ENCODE measurements at places on chromosomes 6 and 20.
A peak's percentile ranks its signal among the peaks of the same experiment; 100 is the strongest.

- DNase-seq: no peak
Observed at GRCh38 chr6:135132776-135133175, 48.3 kb upstream of the MYB start.

GRCh38 chr6:163460307-163460782 lies 45.8 kb downstream of the QKI start:
- DNase-seq: no peak

DNA sequence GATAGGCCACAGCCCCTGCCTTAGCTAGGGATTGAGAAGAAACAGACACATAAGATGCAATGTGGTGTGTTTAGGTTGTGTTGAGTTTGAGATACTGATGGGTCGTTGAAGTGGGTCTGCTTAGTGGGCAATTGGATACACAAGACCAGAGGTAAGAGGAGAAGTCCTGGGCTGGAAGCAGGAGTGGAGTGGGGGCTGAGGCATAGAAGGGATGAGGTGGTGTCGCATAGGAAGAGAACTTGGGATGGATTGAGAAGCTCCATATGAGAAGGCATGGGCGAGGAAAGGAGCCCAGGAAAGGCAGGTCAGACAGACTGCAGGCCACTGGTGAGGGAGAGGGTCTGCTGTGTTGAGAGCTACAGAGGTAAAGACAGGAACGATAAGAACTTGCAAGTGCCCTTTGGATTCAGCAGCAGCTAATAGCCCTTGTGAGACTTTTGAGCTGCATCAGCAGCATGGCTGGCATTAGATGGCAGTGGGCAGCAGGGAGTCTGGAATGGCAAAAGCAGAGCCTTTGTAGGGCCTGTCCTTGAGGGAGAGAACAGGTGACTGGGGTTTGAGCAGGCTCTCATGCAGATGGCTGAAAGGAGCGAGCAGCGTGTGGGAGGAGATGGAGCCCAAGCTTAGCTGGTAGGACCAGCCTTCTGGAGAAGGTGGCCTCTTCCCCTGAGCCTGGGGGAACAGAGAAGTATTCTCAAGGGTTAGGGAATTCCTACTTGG lies 33.2 kb downstream of the PLCG1 start:
- DNase-seq: no peak

GRCh38 chr20:58584881-58585752 lies 66.0 kb upstream of the STX16 start:
- no peak for DNase-seq

DNA sequence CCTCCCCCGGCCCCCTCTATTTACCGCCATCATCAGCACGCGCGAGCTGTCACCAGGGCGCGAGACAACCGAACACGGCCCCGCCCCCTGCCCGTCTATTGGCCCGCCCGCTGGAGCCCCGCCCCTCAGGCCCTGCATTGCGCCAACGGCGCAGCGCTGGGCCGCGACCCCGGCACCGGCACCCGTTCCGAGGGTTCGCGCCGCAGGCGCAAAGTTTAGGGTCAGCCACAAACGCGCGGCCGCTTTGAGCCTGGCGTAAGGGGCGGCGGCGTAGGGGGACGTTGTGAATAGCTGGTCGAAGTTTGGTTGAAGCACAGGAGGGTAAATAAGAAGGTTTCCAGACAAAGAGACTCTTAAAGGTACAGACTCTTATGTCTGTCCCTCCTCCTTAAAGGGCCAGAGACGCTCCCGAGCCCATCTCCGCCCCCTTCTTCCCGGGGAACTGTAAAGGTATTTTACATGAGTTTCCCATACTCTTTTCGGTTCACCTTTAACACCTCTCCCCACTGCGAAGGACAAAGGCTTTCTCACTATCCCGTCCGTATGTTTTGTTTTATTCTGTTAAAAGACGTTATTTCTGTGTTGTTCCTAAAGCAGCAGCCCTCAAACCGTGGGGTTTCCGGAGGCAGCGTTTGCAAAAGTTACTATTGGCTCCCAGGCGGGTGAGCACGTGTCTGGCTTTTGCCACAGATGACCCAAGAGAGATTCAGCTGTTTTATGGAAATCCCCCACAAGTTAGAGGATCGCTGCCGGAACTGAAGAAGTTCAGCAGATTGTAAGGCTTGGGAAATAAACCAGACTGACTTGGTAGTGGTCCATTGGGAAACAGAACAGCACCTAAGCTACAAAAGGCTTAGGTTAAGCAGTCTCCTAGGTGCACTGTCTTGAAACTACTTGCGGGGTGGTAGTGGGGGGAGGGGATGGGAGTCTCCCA lies at the start of gene USP49:
Gene USP49 (minus strand): TSS at position 76 of the 934 bp plus-strand sequence. CDS start 88,392 bp downstream, outside the sequence.
- DNase-seq: peak; percentile 94
